ENCODE measurements at places on chromosomes 1 and 21. TPM values are rescaled to one million over a fixed set of nuclear protein-coding genes. Genes with fewer than 3 reads are reported as not detected.

Gene FNDC5
- total RNA-seq = 0.66 TPM

Gene TENT5C
- total RNA-seq = 65.1 TPM

Gene DNAJC28
- 2.0 TPM for total RNA-seq

Gene SYT14
- 0.72 TPM for total RNA-seq

Gene BRINP3
- not detected for total RNA-seq

Gene IL22RA1
- 74.4 TPM for total RNA-seq
